Kidney epithelial cell (primary cell): ENCODE measurements at places on chromosomes 13 and 19.

GRCh38 chr19:347946-348861 is 3.6 kb upstream of the MIER2 start:
- DNase-seq, result peak; percentile 32

- DNase-seq, result no peak
Observed at GRCh38 chr13:75489502-75490263, 7.7 kb upstream of the TBC1D4 start.

DNA sequence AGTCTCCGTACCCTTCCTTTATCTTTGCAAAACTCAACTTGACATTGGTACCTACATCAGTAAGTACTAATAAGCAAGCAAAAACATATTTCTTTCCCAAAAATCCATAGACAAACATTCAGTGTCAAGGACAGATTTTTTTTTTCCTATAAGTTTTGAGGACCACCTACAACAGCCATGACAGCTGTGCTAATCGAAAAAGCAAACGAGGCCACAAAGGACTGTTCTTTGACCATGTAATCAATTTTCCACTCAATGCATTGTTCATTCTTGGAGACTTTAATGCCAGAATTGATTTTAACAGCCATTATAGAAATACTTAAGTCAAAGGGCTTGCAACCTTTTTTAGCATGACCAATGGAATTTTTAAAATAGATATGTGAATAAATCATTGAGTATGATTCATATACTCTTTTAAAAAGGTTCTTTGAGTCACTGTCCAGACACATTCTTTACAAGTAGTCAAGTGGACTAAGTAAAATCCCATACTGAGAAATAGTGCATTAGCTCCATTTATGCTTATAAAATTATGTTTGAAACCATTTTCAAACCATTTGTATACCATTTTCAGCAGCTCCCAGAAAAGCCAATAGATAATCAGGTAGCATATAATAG is 323.9 kb downstream of the MZT1 start:
- no peak for DNase-seq

- no peak for DNase-seq
Observed at GRCh38 chr13:26025771-26026170, 26.0 kb downstream of the SHISA2 start.

GRCh38 chr19:1773184-1773583 is 19.9 kb downstream of the ONECUT3 start:
- peak; percentile 85 for DNase-seq

DNA sequence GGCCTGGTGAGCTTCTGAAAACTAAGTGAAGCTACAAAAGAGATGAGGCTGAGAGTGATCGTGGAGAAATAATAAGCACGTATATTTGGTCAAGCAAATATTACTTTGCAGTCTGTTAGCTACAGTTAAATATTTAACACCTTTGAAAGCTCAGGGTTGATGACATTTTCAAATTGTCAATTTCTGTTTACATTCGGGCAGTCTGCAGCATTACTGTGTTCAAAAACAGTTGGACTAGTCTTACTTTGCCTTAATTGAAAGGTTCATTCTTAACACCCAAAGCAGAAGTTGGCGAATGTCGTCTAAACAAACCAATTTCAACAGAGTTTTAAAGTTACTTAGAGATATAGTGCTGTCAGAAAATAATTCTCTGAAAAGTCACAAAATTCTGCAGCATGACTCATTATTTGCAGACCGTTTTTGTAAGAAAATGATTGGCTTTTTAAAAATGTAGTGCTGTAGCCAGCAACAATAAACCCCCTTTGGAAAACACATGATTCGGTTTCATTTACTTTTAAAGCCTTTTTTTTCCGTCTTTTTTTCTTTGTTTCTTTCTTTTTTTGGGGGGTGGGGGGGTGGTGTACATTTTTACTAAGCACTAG is 549.0 kb downstream of the GPC6 start:
- DNase-seq, result peak; percentile 29

DNA sequence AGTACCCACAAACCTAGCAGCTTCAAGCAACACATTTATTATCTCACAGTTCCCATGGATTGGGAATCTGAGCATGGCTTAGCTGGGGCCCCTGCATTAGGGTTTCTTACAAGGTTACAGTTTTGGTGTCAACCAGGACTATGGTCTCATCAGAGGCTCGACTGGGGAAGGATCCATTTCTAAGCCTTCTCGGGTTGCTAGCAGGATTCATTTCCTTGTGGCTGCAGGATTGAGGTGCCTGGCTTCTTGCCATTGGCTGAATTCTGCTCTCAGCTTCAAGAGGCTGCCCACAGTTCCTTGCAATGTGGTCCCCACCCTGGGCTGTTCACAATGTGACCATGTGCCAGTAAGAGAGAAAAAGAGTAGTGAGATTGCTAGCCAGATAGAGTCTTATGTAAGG is 26.7 kb downstream of the ZNRF4 start:
- no peak for DNase-seq

GRCh38 chr19:5977222-5977784 is 637 bp downstream of the RANBP3 start:
- no peak for DNase-seq

- no peak for DNase-seq
Observed at GRCh38 chr19:7280940-7281666, 13.1 kb downstream of the INSR start.

DNA sequence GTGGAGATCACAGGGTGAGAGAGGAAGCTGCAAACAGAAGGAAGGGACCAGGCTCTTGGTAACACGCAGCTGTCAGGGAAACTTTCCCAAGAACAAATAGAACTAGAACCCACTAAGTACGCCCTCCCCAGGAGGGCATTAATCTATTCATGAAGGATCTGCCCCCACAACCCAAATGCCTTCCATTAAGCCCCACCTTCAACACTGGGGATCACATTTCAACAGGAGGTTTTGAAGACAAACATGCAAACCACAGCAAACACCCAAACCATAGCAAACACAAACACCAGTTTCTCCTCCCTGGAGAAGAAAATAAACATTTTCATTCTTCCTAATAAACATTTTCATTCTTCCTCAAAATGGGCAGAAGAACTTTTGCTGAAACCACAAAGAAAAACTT is 329.6 kb downstream of the EFNB2 start:
- DNase-seq, result no peak

- no peak for DNase-seq
Observed at GRCh38 chr19:46530636-46531035, 35.0 kb upstream of the PNMA8B start.

DNA sequence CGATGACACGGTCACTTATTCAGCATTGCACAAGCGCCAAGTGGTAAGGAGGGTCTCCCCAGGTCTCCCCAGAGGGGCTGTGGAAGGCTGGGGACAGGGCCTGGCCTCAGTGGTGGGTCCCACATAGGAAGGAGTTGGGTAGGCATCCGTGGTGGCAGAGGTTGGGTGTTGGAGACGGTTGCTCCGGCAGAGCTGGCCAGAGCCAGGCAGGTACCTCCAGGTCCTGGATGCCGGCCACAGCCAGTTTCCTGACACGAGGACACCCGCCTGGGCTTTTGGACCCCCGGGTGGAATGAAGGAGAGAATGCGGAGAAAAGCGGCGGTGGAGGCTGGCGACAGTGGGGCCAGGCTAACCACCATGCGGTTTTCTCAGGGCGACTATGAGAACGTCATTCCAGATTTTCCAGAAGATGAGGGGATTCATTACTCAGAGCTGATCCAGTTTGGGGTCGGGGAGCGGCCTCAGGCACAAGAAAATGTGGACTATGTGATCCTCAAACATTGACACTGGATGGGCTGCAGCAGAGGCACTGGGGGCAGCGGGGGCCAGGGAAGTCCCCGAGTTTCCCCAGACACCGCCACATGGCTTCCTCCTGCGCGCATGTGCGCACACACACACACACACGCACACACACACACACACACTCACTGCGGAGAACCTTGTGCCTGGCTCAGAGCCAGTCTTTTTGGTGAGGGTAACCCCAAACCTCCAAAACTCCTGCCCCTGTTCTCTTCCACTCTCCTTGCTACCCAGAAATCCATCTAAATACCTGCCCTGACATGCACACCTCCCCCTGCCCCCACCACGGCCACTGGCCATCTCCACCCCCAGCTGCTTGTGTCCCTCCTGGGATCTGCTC is 1.3 kb upstream of the FFAR1 start:
- DNase-seq, result no peak

DNA sequence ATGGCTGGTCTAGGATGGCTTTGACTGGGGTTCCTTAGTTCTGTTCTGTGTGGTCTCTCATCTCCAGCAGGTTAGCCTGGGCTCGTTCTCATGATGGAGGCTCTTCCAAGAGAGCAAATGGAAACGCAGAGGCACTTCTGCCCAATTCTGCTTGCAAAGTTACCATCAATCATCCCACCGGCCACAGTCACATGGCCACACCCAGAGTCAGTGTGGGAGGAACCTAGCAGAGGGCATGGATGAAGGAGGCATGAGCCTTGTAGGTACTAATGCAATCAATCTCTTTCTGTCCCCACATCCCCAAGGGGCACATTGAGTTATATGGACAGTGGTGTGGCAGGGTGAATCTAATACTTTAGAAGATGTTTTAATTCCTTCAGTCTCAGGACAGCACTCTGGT is 207.2 kb downstream of the ZNF536 start:
- DNase-seq, result no peak

DNA sequence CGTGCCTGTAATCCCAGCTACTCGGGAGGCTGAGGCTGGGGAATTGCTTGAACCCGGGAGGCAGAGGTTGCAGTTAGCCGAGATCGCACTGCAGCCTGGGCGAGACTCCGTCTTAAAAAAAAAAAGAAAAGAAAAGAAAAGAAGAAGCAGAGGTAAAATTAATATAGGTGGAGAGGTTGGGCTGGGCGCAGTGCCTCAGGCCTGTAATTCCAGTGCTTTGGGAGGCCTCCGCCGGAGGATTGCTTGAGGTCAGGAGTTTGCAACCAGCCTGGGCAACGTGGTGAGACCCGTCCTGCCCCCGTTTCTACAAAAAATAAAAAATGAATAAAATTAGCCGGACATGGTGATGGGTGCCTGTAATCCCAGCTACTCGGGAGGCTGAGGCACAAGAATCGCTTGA is 912 bp upstream of the TUBA3C start:
- no peak for DNase-seq
